Gastroesophageal sphincter (tissue), 4 donors: ENCODE measurements at places on chromosomes 16 and 17.
A peak's percentile ranks its signal among the peaks of the same experiment; 100 is the strongest.

- H3K27me3 ChIP-seq, result no peaks in the 10 kb centered on the region
- peaks cover 21% of the 10 kb centered on the region for H3K4me1 ChIP-seq
- H3K4me3 ChIP-seq, result no peak overlapping the region
- H3K36me3 ChIP-seq, result no peaks in the 10 kb centered on the region
- H3K27ac ChIP-seq, result no peak overlapping the region
These were observed 46.3 kb downstream of the PRKCA start for GRCh38 chr17:66348584-66349165.

- peak overlapping the region; percentile 66 for H3K27ac ChIP-seq
- peaks cover 50% of the 10 kb centered on the region for H3K4me1 ChIP-seq
- no peaks in the 10 kb centered on the region for H3K36me3 ChIP-seq
- no peak for ATAC-seq
- H3K27me3 ChIP-seq, result no peaks in the 10 kb centered on the region
These were observed 148.0 kb upstream of the FOXF1 start for GRCh38 chr16:86362155-86362849.

GRCh38 chr17:78458736-78459335 lies 80.4 kb downstream of the PGS1 start:
- no peak overlapping the region for H3K4me3 ChIP-seq
- H3K27ac ChIP-seq, result no peak overlapping the region
- no peaks in the 10 kb centered on the region for H3K27me3 ChIP-seq

DNA sequence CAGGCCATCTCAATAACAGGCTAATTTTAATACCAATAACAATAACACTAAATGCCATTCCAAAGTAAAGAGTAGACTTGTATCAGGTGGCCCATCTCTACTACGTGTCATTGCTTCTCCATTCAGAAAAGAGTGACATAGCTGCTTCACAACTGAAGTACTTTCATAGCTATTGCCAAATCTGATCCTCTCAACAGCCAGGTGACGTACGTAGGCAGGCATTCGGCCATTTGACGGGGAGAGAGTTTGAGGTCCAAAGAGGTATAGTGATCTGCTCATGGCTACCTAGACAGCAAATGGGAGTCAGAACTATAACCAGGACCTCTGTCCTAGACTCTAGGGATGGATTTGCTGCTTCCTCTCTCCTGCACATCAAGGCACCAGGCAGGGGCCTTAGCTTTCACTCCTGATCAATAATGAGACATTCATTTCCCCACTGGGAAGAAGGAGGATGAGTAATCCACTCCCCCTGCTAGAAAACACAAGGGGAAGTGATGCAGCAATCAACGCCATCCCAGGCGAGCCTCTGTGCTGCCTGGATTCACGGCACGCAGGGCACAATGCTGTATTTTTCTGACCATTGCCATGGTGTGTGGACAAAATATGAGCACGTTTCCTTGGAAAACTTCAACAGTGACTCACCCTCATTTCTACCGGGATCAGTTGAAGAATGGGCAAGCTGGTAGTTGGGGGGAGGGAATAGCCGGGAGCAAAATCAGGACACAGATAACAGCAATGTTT lies 80.9 kb downstream of the SPACA3 start:
- H3K4me1 ChIP-seq, result no peaks in the 10 kb centered on the region
- no peak overlapping the region for H3K27ac ChIP-seq
- no peaks in the 10 kb centered on the region for H3K36me3 ChIP-seq
- peaks cover 16% of the 10 kb centered on the region for H3K27me3 ChIP-seq

DNA sequence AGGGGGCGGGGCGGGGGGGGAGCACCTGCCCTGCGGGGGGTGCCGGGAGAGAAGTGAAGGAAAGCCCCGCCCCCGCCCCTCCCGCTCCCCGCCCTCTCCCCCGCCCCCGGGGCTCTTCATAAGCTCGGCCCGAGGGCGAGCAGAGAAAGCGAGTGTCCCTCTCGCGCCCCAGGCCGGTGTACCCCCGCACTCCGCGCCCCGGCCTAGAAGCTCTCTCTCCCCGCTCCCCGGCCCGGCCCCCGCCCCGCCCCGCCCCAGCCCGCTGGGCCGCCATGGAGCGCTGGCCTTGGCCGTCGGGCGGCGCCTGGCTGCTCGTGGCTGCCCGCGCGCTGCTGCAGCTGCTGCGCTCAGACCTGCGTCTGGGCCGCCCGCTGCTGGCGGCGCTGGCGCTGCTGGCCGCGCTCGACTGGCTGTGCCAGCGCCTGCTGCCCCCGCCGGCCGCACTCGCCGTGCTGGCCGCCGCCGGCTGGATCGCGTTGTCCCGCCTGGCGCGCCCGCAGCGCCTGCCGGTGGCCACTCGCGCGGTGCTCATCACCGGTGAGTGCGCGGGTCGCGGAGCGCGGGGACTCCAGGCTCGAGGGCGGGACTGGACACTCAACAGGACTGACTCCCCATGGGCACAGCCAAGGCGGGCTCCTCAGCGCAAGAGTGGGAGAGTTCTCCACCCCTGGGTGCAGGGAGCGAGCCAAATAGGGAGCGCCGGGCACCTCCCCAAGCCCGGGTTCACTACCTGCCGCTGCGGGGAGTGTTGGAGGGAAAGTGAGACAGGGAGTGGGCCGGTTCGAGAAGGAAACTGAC lies at the start of gene HSD11B2:
Gene HSD11B2, plus strand, starts transcription at position 145 of the 798 bp plus-strand sequence. Its CDS starts 128 bp downstream, at position 273.
- peak within 1 kb of the TSS; percentile 57 for H3K4me3 ChIP-seq
- peaks cover 15% of the 10 kb centered on the region for H3K4me1 ChIP-seq
- H3K27ac ChIP-seq, result peak within 1 kb of the TSS; percentile 63
- peaks cover 10% of the 10 kb centered on the region for H3K36me3 ChIP-seq
- peak; percentile 75 for ATAC-seq
- H3K27me3 ChIP-seq, result peaks cover 40% of the 10 kb centered on the region

DNA sequence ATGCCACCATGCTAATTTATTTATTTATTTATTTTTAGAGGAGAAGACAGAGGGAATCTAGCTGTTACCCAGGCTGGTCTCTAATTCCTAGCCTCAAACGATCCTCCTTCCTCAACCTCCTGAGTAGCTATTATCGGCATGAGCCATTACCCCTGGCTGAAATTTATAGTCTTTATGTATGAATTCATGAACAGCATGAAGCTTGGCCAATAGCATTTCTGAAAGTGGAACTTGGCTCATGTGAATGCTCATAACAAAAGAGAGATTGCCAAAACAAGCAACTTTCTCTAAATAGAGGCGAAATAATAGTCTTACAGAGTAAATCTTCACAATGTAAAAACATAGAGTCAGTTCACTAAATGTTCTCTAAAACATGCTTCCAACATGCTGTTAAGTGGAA lies 30.1 kb upstream of the SMURF2 start:
- H3K4me1 ChIP-seq, result no peaks in the 10 kb centered on the region
- no peak overlapping the region for H3K27ac ChIP-seq
- H3K4me3 ChIP-seq, result no peak overlapping the region

DNA sequence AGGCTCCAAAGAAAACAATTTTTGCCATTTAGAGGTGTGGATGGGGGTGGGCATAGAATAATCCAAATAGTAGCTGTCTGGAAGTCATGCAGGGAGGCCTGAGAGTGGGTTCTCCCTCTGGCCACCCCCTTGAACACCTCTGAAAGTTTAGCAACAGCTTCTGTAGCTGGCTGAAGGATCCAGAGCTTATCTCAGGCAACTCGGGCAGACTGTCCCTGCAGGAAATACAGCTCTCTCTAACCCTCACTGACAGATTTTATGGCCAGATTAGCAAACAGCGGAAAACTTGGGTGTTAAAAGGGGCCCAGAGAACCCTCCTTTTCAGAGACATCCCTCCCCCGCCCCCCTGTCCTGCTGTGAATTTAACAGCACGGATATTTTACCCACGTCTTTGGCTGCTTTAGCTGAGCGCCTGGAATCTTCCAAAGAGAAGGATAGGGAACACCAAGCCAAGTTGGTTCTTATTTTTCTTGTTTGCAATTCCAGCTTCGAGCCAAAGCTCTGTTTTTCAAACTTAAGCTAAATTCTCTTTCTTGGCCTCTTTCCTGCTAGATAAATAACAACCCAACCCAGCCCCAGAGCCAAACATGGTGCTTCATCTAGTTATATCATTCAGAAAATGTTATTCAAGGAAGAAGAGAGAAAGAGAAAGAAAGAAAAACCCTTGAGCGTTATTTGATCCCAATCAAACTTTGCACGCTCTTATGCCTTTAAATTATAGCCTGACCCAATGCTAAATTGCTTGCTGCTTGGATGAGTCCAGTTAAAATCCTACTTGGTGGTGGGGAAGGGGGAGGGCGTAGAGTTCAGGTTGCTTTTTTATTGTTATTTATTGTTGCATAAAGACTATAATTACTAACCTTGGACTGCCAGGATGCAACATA lies 2.3 kb upstream of the HOXB2 start:
- peak overlapping the region; percentile 90 for H3K27ac ChIP-seq
- H3K36me3 ChIP-seq, result no peaks in the 10 kb centered on the region
- no peak for ATAC-seq
- peaks cover 11% of the 10 kb centered on the region for H3K4me1 ChIP-seq
- peak overlapping the region; percentile 38 for H3K4me3 ChIP-seq

- H3K27ac ChIP-seq, result no peak overlapping the region
- H3K27me3 ChIP-seq, result no peaks in the 10 kb centered on the region
- no peak overlapping the region for H3K4me3 ChIP-seq
These were observed 166.3 kb downstream of the SLC39A11 start for GRCh38 chr17:72926171-72926570.

GRCh38 chr17:40535924-40536294 lies 29.4 kb downstream of the CCR7 start:
- peaks cover 82% of the 10 kb centered on the region for H3K4me1 ChIP-seq
- H3K27me3 ChIP-seq, result no peaks in the 10 kb centered on the region
- H3K36me3 ChIP-seq, result no peaks in the 10 kb centered on the region
- no peak overlapping the region for H3K27ac ChIP-seq
- H3K4me3 ChIP-seq, result no peak overlapping the region

- peaks cover 7% of the 10 kb centered on the region for H3K4me1 ChIP-seq
- no peak overlapping the region for H3K27ac ChIP-seq
- no peaks in the 10 kb centered on the region for H3K36me3 ChIP-seq
- no peak overlapping the region for H3K4me3 ChIP-seq
- H3K27me3 ChIP-seq, result peaks cover 12% of the 10 kb centered on the region
- no peak for ATAC-seq
These were observed 436.5 kb downstream of the HAPSTR1 start for GRCh38 chr16:9527976-9528375.
